Left colon (tissue), 2 donors: ENCODE measurements at places on chromosomes 7 and 10. TPM values are rescaled to one million over a fixed set of nuclear protein-coding genes. Genes with fewer than 3 reads are reported as not detected.

GRCh38 chr7:30028749-30029635 lies 780 bp downstream of the PLEKHA8 start:
- peak; percentile 53 for DNase-seq

DNA sequence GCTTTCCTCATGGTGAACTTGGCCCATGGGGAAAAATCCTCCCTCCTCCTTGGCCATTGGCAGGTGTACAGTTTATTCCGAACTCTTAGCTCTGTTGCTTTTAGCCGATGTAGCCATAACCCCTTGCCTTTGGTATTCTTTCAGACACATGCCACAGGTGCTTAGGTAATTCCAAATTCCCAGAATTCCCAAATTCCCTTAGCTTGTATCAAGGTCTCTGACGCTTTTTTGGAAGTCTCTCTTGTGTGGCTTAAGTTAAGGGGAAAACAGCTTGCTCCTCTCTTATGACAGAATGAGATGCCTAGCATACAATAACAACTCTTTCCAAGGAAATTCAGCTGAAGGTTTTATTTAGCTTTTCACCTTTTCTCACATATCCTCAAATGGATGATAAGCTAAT lies 68.0 kb downstream of the SUGCT start:
- DNase-seq, result no peak

- DNase-seq, result no peak
Observed at GRCh38 chr10:26544932-26545331, 106.8 kb downstream of the APBB1IP start.

DNA sequence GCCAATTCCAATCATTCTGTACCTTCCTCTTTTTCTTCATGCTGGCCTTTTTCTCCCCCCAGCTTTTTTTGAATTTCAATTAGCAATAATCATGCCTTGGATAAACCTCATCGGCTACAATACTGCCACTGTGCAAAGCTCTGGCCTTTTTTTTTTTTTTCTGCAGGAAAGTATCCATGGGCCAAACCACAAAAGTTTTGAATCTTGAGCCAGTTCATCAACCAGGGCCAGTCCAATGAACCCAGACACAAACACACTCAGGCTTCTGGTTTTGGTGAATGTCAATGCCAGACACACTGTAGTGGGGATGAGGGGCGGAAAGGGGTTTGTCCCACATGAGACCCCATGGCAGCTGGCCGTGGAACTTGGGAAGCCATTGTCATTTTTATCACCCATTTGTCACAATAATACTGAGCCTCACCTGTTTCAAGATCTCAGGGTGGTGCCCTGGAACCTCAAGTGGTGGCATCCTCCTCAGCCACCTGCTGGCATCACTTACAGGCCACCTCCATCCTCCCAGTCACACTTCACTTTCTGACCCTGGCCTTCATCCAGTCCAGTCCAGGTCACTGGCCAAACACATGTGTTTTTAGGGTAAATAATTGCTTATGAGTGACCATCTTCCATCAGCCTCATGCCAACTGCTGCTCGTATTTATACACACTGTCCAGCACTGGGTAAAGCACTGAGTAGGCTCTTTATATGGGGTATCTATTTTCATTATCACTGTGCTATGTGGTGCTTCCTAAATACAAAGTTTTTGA lies 40.8 kb upstream of the TSPAN33 start:
- DNase-seq, result no peak

DNA sequence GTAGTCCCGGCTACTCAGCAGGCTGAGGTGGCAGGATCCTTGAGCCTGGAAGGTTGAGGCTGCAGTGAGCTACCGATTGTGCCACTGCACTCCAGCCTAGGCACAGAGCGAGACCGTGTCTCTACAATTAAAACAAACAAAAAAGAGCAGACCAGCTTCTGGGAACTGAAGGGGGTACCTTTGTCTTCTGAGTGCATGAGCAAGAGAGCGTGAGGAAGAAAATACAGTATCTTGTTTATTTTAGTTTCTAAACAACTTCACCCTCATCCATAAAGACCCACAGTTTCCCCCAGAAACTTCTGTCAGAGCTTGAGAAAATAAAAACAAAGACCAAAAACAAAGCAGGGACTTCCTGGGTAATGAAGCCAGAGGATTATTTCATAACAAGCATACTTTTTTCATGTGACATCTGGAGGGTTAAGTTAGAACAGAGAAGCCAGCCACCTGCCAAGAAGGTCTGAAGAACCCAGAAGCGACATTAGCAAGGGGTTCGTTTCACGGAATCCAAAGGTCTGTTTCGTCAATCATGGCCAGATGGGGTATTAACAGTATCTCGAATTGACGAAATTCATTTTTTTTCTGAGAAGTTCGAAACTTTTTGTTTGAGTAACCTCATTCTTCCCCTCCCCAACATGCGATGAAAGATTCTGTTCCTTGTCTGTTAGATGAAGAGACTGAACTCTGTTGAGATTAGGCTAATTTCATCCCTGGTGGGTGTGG lies 10.2 kb upstream of the IL2RA start:
- DNase-seq, result no peak

DNA sequence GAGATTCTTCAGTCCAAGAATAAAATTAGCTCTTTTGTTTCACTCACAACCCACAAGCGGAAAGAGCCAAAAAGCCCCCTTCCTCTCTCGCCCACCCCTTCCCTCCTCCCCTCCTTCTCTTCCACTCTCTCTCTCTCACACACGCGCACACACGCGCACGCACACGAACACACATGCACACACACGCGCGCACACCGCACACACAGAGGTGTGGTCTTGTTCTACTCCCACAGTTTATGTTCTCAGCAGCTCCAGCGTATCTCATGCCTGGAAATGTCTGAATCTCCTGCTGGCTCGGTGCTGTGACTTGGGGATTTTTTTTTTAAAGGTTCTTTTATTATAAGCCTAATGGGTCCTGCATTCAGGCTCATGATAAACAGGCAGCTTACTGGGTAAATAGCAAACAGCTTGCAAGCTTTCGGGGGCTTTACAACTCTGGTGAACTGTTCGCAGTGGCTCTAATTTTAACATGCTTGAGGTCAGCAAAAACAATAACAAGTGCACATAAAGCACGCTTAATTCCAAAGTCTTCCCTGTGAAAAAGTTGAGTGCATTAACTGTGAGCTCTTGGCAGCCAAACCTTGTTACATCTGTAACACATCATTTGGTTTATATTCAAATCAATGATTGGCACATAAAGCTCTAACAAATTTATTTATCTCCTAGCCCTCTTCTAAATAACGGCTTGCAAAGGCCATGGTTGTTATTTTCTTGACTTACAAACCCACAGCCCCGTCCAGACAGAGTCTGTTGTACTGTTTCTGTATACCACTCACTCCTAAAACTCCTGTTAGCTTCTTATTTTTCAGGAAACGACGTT lies 424.1 kb upstream of the MGMT start:
- no peak for DNase-seq

Gene RASSF4
- total RNA-seq, result 44.7 TPM

Gene NPFFR1
- 0.03 TPM for total RNA-seq

DNA sequence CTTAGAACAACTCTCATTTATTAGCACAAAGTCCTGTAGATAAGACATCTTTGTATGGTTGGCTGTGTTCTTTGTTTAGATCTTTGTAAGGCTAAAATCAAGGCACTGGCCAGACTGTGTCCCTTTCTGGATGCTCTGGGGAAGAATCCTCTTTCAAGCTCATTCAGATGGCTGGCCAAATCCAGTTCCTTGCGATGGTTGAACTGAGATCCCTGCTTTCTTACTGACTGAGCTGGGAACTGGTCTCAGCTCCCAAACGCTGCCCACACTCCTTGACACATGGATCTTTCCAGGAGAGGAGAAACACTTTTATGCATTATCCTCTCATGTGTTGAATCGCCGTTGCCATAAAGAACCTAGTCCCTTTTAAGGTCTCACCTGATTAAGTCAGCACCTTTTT lies 586.5 kb upstream of the IGFBP3 start:
- DNase-seq, result no peak

Gene METTL27
- total RNA-seq, result 3.8 TPM

Gene APBB1IP
- 2.0 TPM for total RNA-seq

DNA sequence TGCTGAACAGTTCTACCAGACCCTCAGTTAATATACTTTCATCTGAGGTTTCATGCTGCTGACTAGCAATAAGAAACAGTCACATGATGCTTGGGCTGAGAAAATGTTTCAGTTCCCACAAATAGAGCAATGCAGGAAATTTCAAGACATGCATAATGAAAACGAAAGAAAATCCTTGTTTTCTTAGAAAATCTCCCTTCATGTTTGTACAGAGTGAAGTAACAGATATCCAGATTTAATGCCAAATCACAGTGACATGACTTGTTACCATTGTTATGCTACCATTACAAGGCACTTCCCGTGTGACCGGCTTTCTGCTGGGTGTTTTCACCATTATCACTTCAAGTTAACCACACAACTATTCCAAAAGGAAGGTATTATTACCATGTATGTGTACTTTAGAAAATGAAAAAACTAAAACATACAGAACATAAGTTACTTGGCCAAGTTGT lies 121.7 kb downstream of the DOCK4 start:
- DNase-seq, result no peak
